ENCODE measurements at places on chromosomes 4 and X. TPM values are rescaled to one million over a fixed set of nuclear protein-coding genes. Genes with fewer than 3 reads are reported as not detected.
A peak's percentile ranks its signal among the peaks of the same experiment; 100 is the strongest.

ZMAT1 gene
- total RNA-seq, result 14.9 TPM

ANXA10 gene
- not detected for total RNA-seq

GIMD1 gene
- total RNA-seq, result not detected

GRCh38 chr4:167136270-167136669 is 98.0 kb downstream of the SPOCK3 start:
- H3K36me3 ChIP-seq, result no peaks in the 10 kb centered on the region
- H3K4me1 ChIP-seq, result no peaks in the 10 kb centered on the region
- H3K27ac ChIP-seq, result no peak overlapping the region
- no peaks in the 10 kb centered on the region for H3K27me3 ChIP-seq

- H3K4me3 ChIP-seq, result no peak overlapping the region
- no peak overlapping the region for H3K27ac ChIP-seq
- no peaks in the 10 kb centered on the region for H3K4me1 ChIP-seq
- DNase-seq, result no peak
- no peaks in the 10 kb centered on the region for H3K27me3 ChIP-seq
Measured at GRCh38 chr4:140688711-140689598, 67.2 kb downstream of the TBC1D9 start.

- H3K27me3 ChIP-seq, result no peaks in the 10 kb centered on the region
- no peaks in the 10 kb centered on the region for H3K36me3 ChIP-seq
- H3K4me1 ChIP-seq, result peaks cover 17% of the 10 kb centered on the region
- DNase-seq, result no peak
- no peak overlapping the region for H3K27ac ChIP-seq
- no peak overlapping the region for H3K4me3 ChIP-seq
Measured at GRCh38 chrX:151754047-151754429, 19.5 kb downstream of the CNGA2 start.

DNA sequence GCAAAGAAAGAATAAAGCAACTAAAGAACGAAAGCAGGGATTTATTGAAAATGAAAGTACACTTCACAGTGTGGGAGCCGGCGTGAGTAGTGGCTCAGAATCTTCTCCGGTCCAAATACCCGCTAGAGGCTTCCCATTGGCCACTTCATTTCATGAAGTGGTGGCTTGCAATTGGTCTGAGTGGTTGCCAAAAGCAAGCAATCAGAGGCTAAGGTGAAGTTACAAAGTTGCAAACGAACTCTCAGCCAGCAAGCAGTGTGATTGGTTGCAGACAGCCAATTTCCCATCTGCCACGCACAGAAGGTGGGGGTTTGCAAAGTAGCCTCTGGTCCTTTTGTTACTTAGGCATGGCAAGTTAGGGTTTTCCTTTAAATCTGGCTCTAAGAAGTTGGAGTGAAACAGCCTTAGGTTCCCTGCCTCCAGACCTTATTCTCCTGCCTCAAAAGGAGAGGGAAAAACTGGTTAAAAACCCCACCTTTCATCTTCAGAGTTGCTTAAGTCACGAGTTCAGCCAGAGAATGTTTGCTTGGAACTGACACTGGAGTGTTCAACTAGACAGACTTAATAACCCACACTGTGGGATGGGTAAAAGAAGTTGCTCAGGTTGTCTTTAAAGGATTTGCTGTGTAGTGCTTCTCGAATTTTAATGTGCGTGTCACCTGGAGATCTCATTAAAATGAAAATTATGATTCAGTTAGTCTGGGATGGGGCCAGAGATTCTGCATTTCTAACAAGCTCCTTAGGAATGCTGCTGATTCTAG is 6.9 kb upstream of the CLOCK start:
- no peak overlapping the region for H3K27ac ChIP-seq
- peak overlapping the region; percentile 64 for H3K4me3 ChIP-seq
- no peaks in the 10 kb centered on the region for H3K36me3 ChIP-seq

GRCh38 chr4:185412412-185412811 is 13.4 kb downstream of the UFSP2 start:
- H3K4me3 ChIP-seq, result no peak overlapping the region
- no peak for DNase-seq
- H3K27ac ChIP-seq, result peak overlapping the region; percentile 56
- H3K27me3 ChIP-seq, result no peaks in the 10 kb centered on the region

- no peak overlapping the region for H3K27ac ChIP-seq
- peaks cover 22% of the 10 kb centered on the region for H3K4me1 ChIP-seq
- DNase-seq, result no peak
- no peaks in the 10 kb centered on the region for H3K27me3 ChIP-seq
- peaks cover 7% of the 10 kb centered on the region for H3K36me3 ChIP-seq
Measured at GRCh38 chr4:4289055-4289454, 899 bp downstream of the LYAR start.

Data from thoracic aorta (tissue), 2 donors.